ENCODE measurements at places on chromosomes 4 and X.
A peak's percentile ranks its signal among the peaks of the same experiment; 100 is the strongest.

DNA sequence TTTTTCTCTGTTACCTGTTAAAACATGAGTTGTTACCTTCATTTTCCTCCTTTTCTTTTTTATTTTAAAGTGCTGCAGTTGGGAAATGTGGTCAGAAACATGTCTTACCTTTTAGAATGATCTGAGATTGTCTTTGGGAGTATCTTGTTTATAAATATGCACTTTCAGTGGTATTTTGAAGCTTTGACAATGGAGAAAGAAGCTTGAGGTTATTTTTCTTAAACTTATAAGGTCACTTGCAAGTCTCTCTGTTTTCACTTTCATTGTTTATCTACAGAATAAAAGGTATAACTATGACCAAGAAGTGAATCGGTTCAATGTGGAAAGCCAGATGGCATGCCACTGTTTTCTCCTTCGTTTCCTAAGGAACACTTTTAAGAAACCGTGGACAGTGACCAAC is 167.5 kb upstream of the SLC7A11 start:
- no peak for DNase-seq

- DNase-seq: no peak
These were observed 60.5 kb downstream of the FHDC1 start for GRCh38 chr4:152996672-152997071.

DNA sequence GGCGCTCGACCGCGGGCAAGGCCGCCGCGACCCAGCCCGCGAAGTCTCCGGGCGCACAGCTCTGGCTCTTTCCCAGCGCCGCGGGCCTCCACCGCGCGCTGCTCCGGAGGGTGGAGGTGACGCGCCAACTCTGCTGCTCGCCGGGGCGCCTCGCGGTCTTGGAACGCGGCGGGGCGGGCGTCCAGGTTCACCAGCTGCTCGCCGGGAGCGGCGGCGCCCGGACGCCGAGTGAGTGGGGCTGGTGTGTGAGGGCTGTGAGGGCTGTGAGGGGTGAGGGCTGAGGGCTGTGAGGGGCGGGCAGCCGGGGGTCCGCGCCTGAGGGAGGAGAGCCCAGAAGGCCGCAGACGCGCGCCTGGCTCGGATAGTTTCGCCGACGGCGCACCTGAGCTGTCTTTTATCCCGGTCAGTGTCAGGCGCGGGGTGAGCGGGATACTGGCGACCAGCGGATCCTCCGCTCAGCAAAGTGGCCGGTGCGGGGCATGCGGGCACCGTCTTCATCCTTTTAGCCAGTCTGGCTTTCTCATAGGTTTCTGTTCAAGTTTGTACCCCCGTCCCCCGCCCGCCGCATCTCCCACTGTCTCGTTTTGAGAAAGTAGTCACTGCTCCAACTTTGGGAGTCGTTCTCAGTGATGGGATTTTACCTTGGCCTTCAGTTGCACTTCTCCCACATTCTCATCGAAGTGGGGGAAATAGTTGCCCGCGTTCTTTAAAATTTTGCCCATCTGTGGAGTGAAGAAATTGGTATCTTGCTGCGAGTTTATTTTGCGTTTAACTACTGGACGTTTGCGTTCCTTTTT is 586 bp downstream of the HERC5 start:
- no peak for DNase-seq

DNA sequence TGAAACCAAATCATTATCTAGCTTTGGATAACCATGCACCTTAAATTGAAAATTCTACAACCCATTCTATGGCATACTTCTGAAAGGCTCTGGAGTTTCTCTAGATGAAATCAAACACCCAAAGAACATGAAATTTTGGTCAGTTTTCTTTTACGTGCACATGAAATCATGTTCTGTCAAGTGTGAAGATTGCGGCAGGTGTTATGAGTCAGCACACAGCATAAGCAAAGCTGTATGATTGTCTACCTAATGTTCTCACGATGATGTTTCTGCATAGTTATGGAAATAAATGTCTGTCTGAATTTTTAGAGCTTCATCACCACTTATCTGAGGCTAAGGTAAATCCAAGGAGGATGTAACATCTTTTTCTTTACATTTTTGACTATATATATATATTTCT is 495.3 kb downstream of the IL1RAPL1 start:
- no peak for DNase-seq

DNA sequence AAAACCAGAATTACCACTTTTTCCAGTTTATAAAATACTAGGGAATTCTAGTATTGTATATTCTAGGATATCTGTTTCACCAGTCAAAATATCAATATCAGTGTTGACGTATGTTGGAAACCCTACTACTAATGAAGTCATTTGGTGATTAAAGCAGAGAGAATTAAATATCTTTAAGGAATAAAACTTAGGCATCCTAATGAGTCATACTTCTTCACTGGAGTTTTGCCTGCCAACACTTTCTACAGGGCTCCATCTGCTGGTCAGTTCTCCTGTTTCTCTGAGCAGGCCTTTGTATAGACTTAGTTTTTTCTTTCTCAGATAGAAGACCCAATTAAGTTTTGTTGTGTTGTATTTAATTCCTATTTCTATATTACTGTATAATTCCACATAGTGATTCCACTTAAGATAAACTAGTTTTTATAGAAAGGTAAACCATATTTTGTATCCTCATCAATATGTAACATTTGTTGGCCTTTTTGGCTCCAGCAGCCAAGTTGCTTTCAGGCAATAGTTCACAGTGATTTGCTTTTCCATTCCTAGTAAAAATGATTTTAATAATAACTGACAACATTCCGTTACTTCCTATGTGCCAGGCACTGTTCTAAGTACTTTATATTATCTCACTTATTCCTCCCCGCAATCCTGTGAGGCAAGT is 3.5 kb downstream of the AP1AR start:
- peak; percentile 31 for DNase-seq

- DNase-seq: no peak
These were observed 15.7 kb downstream of the OFD1 start for GRCh38 chrX:13750204-13750603.

DNA sequence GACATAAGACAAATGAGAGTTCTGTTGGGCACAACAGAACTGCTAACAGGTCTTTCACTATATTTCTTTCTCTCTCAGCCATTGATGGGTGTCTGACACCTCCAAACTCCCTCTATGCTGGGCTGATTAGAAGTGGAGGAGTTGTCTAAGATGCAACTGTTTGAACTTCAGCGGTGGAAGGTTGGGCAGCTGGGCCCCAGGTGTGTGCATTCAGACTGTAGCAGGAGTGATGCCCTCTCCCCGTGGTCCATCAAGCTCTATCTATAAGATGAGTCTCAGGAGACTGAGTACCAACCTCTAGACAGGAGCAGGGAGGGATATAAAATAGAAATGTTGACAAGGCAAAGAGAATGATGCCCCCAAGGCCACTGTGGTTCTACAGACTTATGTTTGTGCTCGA is 28.2 kb upstream of the CHRNA9 start:
- no peak for DNase-seq

DNA sequence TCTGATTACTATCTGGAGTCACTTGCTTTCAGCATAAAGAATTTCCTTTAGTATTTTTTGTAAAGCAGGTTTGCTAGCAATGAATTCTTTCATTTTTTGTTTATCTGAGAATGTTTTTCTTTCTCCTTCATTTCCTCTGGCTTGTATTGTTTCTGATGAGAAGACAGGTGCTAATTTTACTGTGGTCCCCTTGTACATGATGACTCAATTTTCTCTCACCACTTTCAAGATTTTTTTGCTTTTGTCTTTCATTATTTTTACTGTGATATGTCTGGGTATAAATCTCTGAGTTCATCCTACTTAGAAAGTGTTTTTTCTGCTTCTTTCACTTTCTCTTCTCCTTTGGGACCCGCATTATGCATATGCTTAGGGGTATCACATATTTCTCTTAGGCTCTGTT is 62.6 kb downstream of the PKD2 start:
- no peak for DNase-seq

DNA sequence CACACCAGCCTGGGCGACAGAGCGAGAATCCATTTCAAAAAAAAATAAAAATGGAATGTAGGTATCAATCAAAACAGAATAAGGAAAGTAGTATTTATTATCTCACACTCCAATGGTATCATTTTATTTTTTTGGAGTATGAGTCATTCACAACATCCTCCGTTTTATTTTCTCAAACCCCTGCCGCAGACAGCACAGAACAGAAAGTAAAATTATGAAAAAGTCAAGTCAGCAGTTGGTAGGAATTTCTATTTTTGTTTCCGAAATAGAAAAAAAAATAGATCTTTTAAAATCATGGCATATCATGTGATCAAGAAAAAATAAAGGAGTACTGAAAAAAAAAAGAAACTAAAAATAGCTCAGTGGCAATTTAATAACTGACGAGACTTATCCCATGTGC is 490.7 kb upstream of the TENM3 start:
- DNase-seq: no peak

- no peak for DNase-seq
These were observed 186.4 kb upstream of the GALNT7 start for GRCh38 chr4:172982151-172982590.

DNA sequence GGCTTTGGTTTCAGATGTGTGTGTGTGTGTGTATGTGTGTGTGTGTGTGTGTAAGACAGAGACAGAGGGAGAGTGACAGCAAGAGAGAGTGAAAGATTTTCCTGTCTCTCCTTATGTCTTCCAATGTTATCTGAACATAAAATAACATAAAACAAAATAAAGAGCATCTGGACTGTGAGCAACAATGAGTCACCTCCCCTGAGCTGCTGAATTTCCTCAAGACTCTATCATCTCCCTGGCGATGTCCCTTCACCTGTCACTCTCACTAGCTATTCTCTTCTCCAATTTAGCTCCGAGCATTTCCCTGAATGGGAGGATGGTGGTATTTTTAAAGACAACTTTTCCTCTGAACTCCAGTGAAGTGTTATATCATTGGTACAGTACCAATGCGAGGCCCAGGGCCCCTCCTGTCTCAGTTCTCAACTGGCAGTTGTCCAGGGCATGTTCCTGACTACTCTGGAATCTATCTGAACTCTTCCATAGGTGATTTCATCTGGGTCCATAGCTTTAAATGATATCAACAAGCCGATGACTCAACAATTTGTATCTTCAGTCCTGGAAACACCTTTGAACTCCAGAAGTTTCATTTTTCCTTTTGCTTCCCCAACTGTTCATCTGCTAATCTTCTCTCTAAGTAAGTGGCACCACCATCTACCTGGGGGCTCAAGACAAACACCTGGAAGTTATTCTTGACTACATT is 195.0 kb upstream of the CLNK start:
- no peak for DNase-seq

DNA sequence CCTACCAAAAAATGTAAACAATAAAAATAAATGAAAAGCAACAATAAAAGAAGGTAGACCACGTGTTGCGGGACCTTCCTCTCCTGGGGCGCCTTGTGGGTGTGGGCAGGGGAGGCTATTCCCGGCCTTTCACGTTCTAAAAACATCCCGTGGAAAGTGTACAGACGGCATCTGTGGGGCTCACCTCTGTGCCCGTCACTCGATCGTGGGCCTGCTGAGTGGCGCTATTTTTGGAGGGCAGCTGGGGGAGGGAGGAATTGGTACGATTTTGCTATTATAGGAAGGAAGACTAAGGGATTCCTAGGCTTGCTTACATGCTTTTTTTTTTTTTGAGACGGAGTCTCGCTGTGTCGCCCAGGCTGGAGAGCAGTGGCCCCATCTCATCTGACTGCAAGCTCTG is 13.6 kb upstream of the PPP2R3B start:
- DNase-seq: no peak

DNA sequence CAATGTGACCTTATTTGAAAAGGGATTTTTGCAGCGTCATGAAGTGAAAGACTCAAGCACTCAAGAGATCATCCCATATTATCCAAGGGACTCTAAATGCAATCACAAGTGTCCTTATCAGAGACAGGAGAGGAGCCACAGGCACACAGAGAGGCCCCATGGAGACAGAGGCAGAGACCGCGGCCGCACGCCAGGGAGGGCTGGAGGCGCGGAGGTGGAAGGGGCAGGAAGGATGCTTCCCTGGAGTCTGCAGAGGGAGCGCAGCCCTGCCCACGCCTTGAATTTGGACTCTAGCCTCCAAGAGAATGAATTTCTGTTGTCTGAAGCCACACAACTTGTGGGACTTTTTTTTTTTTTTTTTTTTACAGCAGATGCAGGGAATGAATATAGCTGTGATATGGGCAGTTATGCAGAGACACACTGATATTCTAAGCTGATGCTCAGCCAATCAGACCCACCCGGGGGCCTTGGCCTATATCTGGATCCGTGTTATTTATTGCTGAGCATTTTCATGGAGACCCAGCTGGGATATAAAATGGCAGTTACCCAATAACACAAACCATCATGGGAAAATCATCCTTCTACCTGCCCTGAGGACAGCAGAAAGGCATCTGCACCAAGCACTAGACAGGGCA is 244.8 kb upstream of the PSAPL1 start:
- DNase-seq: no peak

GRCh38 chr4:12723849-12724447 is 760.2 kb downstream of the RAB28 start:
- no peak for DNase-seq

DNA sequence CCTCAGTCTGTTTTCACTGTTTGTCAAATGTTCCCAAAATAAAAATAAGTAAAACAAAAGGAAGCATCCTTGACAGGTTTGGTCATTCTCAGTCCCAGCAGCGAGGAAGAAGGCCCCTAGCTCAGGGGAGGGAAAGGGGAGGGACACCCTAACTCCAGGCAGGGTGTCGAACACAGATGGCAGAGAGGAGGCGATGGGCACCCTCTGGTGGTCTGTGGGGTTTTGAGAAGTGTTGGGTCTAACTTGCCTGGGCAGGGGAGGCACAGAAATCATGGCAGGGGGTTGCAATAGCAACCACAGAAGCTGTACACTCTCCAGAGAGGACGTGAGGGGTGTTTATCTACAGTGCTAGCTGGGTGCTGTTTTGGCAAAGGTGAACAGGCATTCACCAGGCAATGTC is 229.8 kb upstream of the SFRP2 start:
- DNase-seq: no peak

GRCh38 chrX:115364670-115365069 is 75.2 kb downstream of the LUZP4 start:
- no peak for DNase-seq

GRCh38 chr4:136355970-136356369 is 1176.3 kb downstream of the PCDH18 start:
- DNase-seq: no peak

DNA sequence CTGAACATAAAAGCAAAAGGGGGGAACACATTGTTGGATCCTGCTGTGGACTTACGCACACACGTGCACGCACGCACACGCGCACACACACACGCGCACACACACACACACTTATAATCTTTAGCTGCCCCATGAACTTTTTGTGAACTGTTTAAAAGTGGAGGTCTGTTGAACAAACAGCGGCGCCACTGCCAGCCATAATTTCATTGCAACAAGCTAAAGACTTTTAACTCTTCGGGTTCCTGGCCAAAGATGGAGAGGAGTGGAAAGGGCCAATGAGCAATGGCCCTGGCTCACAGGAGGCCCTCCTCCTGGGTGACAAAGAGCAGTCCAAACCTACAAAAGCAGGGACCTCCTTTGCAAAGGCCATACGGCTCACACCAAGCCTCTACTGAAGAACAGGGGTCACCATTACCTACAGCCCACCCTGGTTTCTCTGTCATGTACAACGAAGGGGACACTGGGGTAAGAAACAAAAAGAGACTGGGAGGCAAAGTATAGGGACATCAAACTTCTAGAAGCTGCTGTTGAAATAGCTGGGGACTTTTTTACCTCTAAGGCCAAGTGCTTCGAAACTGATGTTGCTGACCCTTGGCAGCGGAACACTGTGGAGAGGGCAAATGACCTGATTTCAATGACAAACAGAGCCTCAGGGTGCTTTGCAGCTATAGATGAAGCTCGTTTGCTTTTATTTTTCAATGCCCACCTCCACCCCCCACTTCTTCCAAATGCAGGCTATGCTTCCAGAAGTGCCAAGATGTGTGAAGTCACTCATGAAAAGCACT is 16.7 kb downstream of the BCOR start:
- DNase-seq: no peak

- no peak for DNase-seq
These were observed 105.1 kb upstream of the LIMCH1 start for GRCh38 chr4:41432881-41433280.

- no peak for DNase-seq
These were observed 8.5 kb downstream of the TAFAZZIN start for GRCh38 chrX:154419688-154420401.
